ENCODE measurements at places on chromosomes 13 and 19.

GRCh38 chr13:84098273-84098672 lies 216.0 kb upstream of the SLITRK1 start:
- DNase-seq: no peak

- DNase-seq: no peak
Observed at GRCh38 chr13:74560325-74560724, 426.1 kb upstream of the KLF12 start.

DNA sequence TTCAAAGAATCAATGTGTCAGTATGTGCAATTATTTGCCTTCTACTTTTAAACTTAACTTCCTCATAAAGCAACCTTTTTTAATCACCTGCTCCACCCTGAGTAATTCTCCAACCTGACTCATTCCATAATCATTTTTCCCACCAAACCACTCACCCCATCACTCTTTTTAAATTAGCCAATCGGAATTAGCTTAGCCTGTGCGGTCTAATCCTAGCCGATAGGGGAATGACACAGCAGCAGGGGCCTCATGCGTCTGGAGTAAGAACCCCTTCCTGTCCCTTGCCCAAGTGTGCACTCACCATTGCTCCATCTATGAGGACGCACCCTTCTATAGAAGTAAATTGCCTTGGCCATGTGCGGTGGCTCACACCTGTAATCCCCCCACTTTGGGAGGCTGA lies 27.4 kb upstream of the ZNF83 start:
- DNase-seq: no peak

DNA sequence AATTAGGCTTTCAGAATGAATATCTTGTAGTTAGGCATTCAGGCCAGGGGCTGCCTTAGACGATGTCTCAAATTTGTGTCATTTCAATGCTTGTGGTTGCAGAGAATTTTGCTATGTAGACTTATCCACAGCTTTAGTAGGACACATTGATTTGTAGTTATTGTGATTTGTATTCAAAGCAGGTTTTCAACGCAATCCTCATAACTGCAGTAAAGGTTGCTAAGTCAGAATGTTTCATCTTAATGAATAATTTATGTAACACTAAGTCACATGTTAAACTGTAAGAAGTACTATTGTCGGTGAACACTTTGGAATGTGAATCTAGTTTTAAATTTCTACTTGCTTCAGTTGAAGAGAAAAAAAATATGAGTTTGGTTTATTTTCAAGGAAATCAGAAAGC lies 1117.2 kb upstream of the SPRY2 start:
- DNase-seq: no peak

- DNase-seq: peak; percentile 40
Observed at GRCh38 chr19:40908976-40909375, 26.9 kb upstream of the CYP2A7 start.

- no peak for DNase-seq
Observed at GRCh38 chr13:45368571-45368970, 27.6 kb upstream of the TPT1 start.

- DNase-seq: peak; percentile 10
Observed at GRCh38 chr19:14603990-14604387, 21.1 kb downstream of the CLEC17A start.

GRCh38 chr19:38492181-38492813 lies 58.8 kb downstream of the RYR1 start:
- DNase-seq: no peak

GRCh38 chr19:42226886-42227285 lies 6.8 kb downstream of the ZNF526 start:
- DNase-seq: no peak

GRCh38 chr13:83065108-83065507 lies 817.2 kb downstream of the SLITRK1 start:
- no peak for DNase-seq

GRCh38 chr19:15417699-15418098 lies 1.1 kb downstream of the AKAP8L start:
- no peak for DNase-seq

GRCh38 chr19:16531380-16531669 lies 10.9 kb downstream of the CHERP start:
- DNase-seq: no peak

GRCh38 chr13:113668491-113668971 lies 1.5 kb downstream of the GRK1 start:
- no peak for DNase-seq

- DNase-seq: no peak
Observed at GRCh38 chr19:28028881-28029444, 1184.0 kb downstream of the UQCRFS1 start.

All from activated CD4-positive, alpha-beta T cell treated with anti-CD3 and anti-CD28 coated beads, Interleukin-2, Interleukin-6, amounts not matched to agents 100 ng/mL and 50 ng/mL, durations not matched to agents 16 hours and 8 hours (primary cell).